ENCODE measurements at places on chromosomes 13 and 19. TPM values are rescaled to one million over a fixed set of nuclear protein-coding genes. Genes with fewer than 3 reads are reported as not detected.

The CRB3 gene
- 1.1 TPM for total RNA-seq

The GPC6 gene
- 6.9 TPM for total RNA-seq

The MRPL54 gene
- 138 TPM for total RNA-seq

The GZMM gene
- total RNA-seq = 57.1 TPM

DNA sequence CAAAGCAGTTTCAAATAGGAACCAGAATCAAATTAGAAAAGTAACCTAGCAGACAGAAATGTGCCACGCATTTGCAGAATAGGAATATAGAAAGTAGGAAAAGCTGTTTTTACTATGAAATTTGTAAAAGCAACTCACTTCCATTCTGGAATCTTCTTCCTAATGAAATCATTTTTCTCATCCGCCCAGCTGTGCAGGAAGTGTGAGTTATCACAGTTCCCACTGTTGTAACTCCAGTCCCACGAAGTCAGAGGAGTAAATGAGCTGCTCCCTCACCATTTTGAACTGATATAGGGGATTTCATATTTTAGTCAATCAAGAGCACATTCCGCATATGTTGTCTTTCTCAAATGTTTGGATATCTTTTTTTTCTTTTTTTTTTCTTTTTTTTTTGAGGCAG, 230.8 kb downstream of the TBC1D4 start:
- no peak for DNase-seq
- no peak overlapping the region for H3K4me3 ChIP-seq
- no peaks in the 10 kb centered on the region for H3K36me3 ChIP-seq
- H3K4me1 ChIP-seq = no peaks in the 10 kb centered on the region
- H3K27ac ChIP-seq = no peak overlapping the region
- H3K27me3 ChIP-seq = no peaks in the 10 kb centered on the region

DNA sequence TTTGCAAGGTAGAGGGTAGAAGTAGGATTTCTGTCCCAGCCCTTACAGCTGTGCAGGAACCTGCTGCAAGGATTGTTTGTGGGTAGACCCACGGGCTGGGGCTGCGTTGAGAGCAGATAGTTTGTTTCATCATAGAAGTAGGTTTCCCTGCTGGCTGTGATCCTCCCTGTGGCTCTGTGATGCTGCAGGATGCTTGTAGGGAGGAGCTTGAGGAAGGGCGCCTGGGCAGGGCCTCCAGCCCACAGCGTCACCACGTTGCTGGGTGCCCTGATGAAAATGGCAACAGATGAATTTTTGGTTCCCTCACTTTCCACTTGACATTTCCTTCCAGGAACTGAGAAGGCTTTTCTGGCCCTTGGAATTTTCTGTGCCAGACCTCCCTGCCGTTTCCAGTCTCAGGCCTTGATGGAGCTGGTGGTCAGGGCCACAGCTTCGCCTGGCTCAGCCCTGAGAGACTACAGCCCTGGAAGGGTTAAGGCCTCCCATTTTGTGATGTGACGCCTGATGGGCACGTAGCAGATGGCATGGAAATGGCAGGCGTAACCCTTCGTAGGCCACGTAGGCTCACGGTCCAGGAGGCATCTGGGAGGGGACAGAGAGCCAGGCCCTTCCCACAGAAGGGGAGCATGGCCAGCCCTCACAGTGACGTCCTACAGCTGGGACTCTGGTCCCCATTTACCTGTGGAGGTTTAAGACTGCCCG, 42.2 kb downstream of the GATAD2A start:
- H3K4me1 ChIP-seq = peaks cover 28% of the 10 kb centered on the region
- peaks cover 5% of the 10 kb centered on the region for H3K36me3 ChIP-seq
- H3K4me3 ChIP-seq = no peak overlapping the region
- DNase-seq = peak; percentile 57
- peak overlapping the region; percentile 29 for H3K27ac ChIP-seq

- no peak overlapping the region for H3K4me3 ChIP-seq
- no peak overlapping the region for H3K27ac ChIP-seq
- no peaks in the 10 kb centered on the region for H3K36me3 ChIP-seq
- peaks cover 2% of the 10 kb centered on the region for H3K27me3 ChIP-seq
- DNase-seq = no peak
- no peaks in the 10 kb centered on the region for H3K4me1 ChIP-seq
These were observed 8.3 kb upstream of the NBEA start for GRCh38 chr13:34933786-34934185.

DNA sequence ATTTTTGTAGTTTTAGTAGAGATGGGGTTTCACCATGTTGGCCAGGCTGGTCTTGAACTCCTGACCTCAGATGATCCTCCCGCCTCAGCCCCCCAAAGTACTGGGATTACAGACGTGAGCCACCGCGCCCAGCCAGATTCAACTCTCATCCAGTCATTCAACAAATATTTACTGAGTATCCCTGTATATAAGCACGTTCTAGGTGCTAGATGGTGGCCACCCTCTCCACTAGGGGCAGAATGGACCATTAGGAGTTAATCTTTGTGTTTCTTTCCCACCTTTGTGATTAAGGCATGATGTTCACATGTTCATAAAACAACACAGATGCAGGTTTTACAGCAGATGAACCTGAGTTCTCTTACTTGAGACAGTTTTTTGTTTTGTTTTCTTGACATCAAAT, 7.3 kb downstream of the SHKBP1 start:
- no peak for DNase-seq
- no peaks in the 10 kb centered on the region for H3K27me3 ChIP-seq
- H3K36me3 ChIP-seq = peaks cover 71% of the 10 kb centered on the region
- H3K4me1 ChIP-seq = no peaks in the 10 kb centered on the region
- no peak overlapping the region for H3K27ac ChIP-seq

- H3K27ac ChIP-seq = no peak overlapping the region
- DNase-seq = no peak
- H3K27me3 ChIP-seq = no peaks in the 10 kb centered on the region
- no peaks in the 10 kb centered on the region for H3K4me1 ChIP-seq
These were observed 1086.6 kb downstream of the UQCRFS1 start for GRCh38 chr19:28126135-28126898.

DNA sequence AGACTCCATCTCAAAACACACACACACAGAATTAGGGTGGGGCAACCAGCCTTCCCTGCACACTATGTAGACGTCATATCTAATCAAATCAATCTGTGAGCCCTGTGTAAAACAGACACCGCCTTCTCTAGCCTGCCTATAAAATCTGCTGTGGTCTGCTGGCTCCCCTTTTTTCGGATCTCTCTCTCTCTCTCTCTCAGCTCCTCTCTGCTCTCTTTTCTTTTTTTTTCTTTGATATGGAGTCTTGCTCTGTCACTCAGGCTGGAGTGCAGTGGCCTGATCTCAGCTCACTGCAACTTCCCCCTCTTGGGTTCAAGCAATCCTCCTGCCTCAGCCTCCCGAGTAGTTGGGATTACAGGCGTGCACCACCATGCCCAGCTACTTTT, 11.8 kb upstream of the CD70 start:
- H3K4me1 ChIP-seq = no peaks in the 10 kb centered on the region

DNA sequence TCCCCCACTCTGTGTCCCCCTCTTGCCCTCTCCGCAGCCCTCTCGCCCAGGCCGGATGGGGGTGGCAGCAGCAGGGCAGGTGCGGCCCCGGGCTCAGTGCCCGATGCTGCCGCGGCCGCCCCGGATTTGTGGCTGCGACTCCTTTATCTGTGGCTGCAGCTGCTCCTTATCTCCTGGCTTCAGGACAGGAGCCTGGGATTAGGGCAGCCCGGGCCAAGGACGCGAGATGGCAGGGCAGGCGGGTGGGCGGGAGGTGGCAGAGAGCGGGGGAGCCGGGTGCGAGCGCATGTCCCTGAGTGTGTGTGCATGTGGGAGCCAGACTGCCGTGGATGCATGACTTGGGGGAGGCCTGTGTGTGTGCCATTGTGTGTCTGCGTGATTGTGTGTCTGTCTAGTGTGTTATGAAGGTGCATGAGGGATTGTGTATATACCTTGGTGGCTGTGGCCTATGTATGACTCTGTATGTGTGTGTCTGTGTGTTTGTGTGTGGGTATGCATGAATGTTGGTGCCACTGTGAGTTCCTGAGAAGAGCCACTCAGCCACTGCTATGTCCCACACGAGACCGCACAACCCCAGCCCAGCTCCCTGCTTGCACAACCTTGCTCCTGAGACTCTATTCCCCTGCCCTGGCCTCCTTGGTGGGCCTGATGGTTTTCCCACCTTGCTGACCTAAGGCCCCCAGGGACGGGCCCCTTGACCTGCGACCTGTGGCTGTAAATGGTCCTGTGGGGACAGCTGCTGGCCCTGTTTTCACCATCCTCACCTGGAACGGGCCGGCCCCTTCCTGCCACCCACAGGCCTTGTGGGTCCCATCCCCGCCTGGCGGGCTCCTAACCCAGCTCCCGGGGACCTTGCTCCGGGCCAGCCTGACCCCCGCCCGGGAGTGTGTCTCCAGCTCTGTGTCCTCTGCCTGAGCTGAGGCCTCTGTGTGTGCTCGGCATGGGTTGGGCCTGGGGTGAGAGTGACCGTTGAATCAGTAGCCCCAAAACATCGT, 5.3 kb upstream of the NRTN start:
- DNase-seq = no peak
- no peak overlapping the region for H3K4me3 ChIP-seq
- peaks cover 19% of the 10 kb centered on the region for H3K4me1 ChIP-seq
- no peak overlapping the region for H3K27ac ChIP-seq
- H3K27me3 ChIP-seq = peaks cover 56% of the 10 kb centered on the region

GRCh38 chr13:21615427-21615826, 11.5 kb upstream of the MICU2 start:
- H3K27ac ChIP-seq = no peak overlapping the region
- DNase-seq = no peak
- no peaks in the 10 kb centered on the region for H3K4me1 ChIP-seq
- H3K4me3 ChIP-seq = no peak overlapping the region
- H3K27me3 ChIP-seq = peaks cover 2% of the 10 kb centered on the region

GRCh38 chr19:35868172-35868822, at the start of gene APLP1:
TSS of gene APLP1 (plus strand) at chr19:35868574. CDS start at chr19:35868637, 63 bp downstream.
- peaks cover 12% of the 10 kb centered on the region for H3K4me1 ChIP-seq
- H3K27ac ChIP-seq = no peak within 1 kb of the TSS
- DNase-seq = no peak
- peaks cover 69% of the 10 kb centered on the region for H3K27me3 ChIP-seq
- H3K4me3 ChIP-seq = no peak within 1 kb of the TSS

DNA sequence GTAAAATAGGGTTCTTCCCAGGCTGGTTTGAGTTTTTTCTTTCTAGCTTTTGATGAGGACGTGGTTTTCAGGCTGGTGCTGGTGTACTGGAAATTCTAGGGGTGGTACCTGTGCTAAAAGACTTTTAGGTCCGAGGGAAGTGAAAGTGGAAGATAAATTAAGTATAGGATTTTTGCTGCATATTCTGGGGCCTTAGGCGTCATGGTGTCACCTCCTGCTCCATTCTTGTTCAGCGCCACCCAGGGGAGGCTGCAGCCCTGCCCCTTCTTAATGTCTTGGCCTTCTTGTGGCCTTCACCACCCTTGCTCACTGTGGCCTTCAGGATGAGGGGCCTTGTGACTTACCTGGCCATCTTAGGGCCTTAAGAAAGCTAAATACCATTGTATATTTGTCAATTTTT, 12.4 kb downstream of the ZNF552 start:
- peaks cover 5% of the 10 kb centered on the region for H3K36me3 ChIP-seq
- no peak for DNase-seq
- peaks cover 2% of the 10 kb centered on the region for H3K4me1 ChIP-seq
- H3K27ac ChIP-seq = no peak overlapping the region
- no peak overlapping the region for H3K4me3 ChIP-seq
- no peaks in the 10 kb centered on the region for H3K27me3 ChIP-seq

Measured in thymus (tissue), 14 donors.